Gastrocnemius medialis (tissue), 4 donors: ENCODE measurements at places on chromosomes 2 and 18. TPM values are rescaled to one million over a fixed set of nuclear protein-coding genes. Genes with fewer than 3 reads are reported as not detected.

The HMSD gene
- not detected for total RNA-seq

The STAT4 gene
- total RNA-seq, result 0.73 TPM

The TMEM17 gene
- total RNA-seq, result 0.55 TPM

The CRYBA2 gene
- not detected for total RNA-seq

The DSG4 gene
- not detected for total RNA-seq

The IL1RL2 gene
- total RNA-seq, result not detected

The IL1RL1 gene
- total RNA-seq, result 1.4 TPM

The MROH2A gene
- not detected for total RNA-seq

The G6PC2 gene
- not detected for total RNA-seq

The CABLES1 gene
- 1.4 TPM for total RNA-seq

The GAD1 gene
- total RNA-seq, result not detected

The GRHL1 gene
- 0.29 TPM for total RNA-seq

The INHA gene
- total RNA-seq, result 0.29 TPM

The ABCB11 gene
- total RNA-seq, result 0.24 TPM

The BMP10 gene
- not detected for total RNA-seq

The KATNAL2 gene
- total RNA-seq, result 0.52 TPM

The ZSWIM2 gene
- not detected for total RNA-seq

The C2orf66 gene
- not detected for total RNA-seq

The DOK6 gene
- total RNA-seq, result not detected

The CD8B2 gene
- total RNA-seq, result not detected

The PARD3B gene
- 15.5 TPM for total RNA-seq

The CHST9 gene
- total RNA-seq, result not detected

The SLC9A4 gene
- not detected for total RNA-seq

The BCL11A gene
- 0.04 TPM for total RNA-seq

The TXNDC2 gene
- not detected for total RNA-seq

The CRYGC gene
- not detected for total RNA-seq

The AQP12A gene
- not detected for total RNA-seq

The MC5R gene
- not detected for total RNA-seq

The RALBP1 gene
- 91.9 TPM for total RNA-seq

The DNER gene
- total RNA-seq, result 2.6 TPM

The ZNF385B gene
- 24.9 TPM for total RNA-seq

The SLC19A3 gene
- 0.20 TPM for total RNA-seq

The CHRND gene
- 97.0 TPM for total RNA-seq

The TRIM54 gene
- total RNA-seq, result 431 TPM

The RFTN2 gene
- 6.3 TPM for total RNA-seq

The UGT1A4 gene
- not detected for total RNA-seq

The GCKR gene
- total RNA-seq, result 0.40 TPM

The COL5A2 gene
- total RNA-seq, result 7.0 TPM

The APCDD1 gene
- total RNA-seq, result 4.8 TPM

The TGFBRAP1 gene
- total RNA-seq, result 28.9 TPM

The TPRKB gene
- total RNA-seq, result 58.3 TPM

The SEPTIN2 gene
- total RNA-seq, result 130 TPM

The IL1F10 gene
- total RNA-seq, result not detected

The ITGAV gene
- total RNA-seq, result 63.1 TPM

The ANKRD29 gene
- 2.2 TPM for total RNA-seq

The CRYGD gene
- not detected for total RNA-seq

The COL3A1 gene
- total RNA-seq, result 13.8 TPM

The LRP1B gene
- 4.7 TPM for total RNA-seq

The SLC35G4 gene
- total RNA-seq, result not detected
